CD8-positive, alpha-beta memory T cell (primary cell): ENCODE measurements at places on chromosomes 4 and X. TPM values are rescaled to one million over a fixed set of nuclear protein-coding genes. Genes with fewer than 3 reads are reported as not detected.

The SSX3 gene
- not detected for polyA plus RNA-seq

The SGCB gene
- polyA plus RNA-seq: 4.9 TPM

The CENPI gene
- 0.15 TPM for polyA plus RNA-seq

The CDX4 gene
- not detected for polyA plus RNA-seq

The HPGDS gene
- polyA plus RNA-seq: not detected

The MYL5 gene
- polyA plus RNA-seq: 5.2 TPM

The MAGEA12 gene
- not detected for polyA plus RNA-seq

The BCLAF3 gene
- polyA plus RNA-seq: 2.9 TPM

The PLXNB3 gene
- not detected for polyA plus RNA-seq

The NELFA gene
- polyA plus RNA-seq: 31.2 TPM

The TXK gene
- polyA plus RNA-seq: 70.0 TPM

The DTHD1 gene
- polyA plus RNA-seq: 5.9 TPM

The DKK2 gene
- 0.36 TPM for polyA plus RNA-seq

The GPRIN3 gene
- polyA plus RNA-seq: 16.5 TPM

The MAGEA11 gene
- polyA plus RNA-seq: not detected

The GPR34 gene
- polyA plus RNA-seq: 0.10 TPM

The DMD gene
- 0.03 TPM for polyA plus RNA-seq

The FRG2 gene
- not detected for polyA plus RNA-seq

The AWAT2 gene
- polyA plus RNA-seq: not detected

The FGF13 gene
- polyA plus RNA-seq: not detected

The ADH1B gene
- polyA plus RNA-seq: not detected

The F11 gene
- polyA plus RNA-seq: not detected

The PHEX gene
- polyA plus RNA-seq: 0.36 TPM

The CXCL11 gene
- polyA plus RNA-seq: not detected

The PGAM4 gene
- polyA plus RNA-seq: not detected

The PAGE5 gene
- polyA plus RNA-seq: not detected

The NSUN7 gene
- polyA plus RNA-seq: not detected

The TMSB15B gene
- polyA plus RNA-seq: 4.9 TPM

The RAB40AL gene
- polyA plus RNA-seq: not detected

The SPOCK3 gene
- polyA plus RNA-seq: not detected

The CLTRN gene
- polyA plus RNA-seq: 0.17 TPM

The TLR7 gene
- not detected for polyA plus RNA-seq

The HS3ST1 gene
- polyA plus RNA-seq: not detected

The HTN3 gene
- polyA plus RNA-seq: not detected

The HSPA4L gene
- polyA plus RNA-seq: not detected

The DDIT4L gene
- polyA plus RNA-seq: 0.15 TPM

The MGAT4D gene
- polyA plus RNA-seq: not detected

The MAGED4 gene
- polyA plus RNA-seq: 2.1 TPM

The FAM184B gene
- not detected for polyA plus RNA-seq

The MAEA gene
- 75.3 TPM for polyA plus RNA-seq

The REELD1 gene
- polyA plus RNA-seq: not detected

The REPS2 gene
- 0.02 TPM for polyA plus RNA-seq

The SOX3 gene
- polyA plus RNA-seq: not detected

The HSD17B13 gene
- not detected for polyA plus RNA-seq

The NHS gene
- not detected for polyA plus RNA-seq

The MSANTD1 gene
- not detected for polyA plus RNA-seq

The DYNLT3 gene
- polyA plus RNA-seq: 44.9 TPM

The ZNF674 gene
- 1.3 TPM for polyA plus RNA-seq

The INTU gene
- not detected for polyA plus RNA-seq

The PHOX2B gene
- polyA plus RNA-seq: not detected

The TREX2 gene
- polyA plus RNA-seq: 0.77 TPM

The GAB1 gene
- polyA plus RNA-seq: 0.02 TPM

The ARHGAP6 gene
- polyA plus RNA-seq: not detected

The SPANXB1 gene
- polyA plus RNA-seq: not detected

The NEIL3 gene
- polyA plus RNA-seq: 0.32 TPM
